ENCODE measurements at places on chromosomes 16 and 17.

GRCh38 chr16:3963203-3963602 is 82.7 kb upstream of the CREBBP start:
- DNase-seq: no peak

DNA sequence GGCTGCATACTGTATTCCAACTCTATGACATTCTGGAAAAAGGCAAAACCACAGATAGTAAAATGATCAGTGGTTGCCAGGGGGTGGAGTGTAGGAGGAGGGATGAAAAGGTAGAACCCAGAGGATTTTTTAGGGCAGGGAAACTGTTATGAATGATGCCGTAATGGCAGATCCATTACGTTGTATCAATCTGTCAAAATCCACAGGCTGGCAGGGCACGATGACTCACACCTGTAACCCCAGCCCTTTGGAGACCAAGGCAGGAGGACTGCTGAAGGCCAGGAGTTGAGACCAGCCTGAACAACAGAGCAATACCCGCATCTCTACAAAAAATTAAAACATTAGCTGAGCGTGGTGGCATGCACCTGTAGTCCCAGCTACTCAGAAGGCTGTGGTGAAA is 91.8 kb downstream of the RMI2 start:
- no peak for DNase-seq

DNA sequence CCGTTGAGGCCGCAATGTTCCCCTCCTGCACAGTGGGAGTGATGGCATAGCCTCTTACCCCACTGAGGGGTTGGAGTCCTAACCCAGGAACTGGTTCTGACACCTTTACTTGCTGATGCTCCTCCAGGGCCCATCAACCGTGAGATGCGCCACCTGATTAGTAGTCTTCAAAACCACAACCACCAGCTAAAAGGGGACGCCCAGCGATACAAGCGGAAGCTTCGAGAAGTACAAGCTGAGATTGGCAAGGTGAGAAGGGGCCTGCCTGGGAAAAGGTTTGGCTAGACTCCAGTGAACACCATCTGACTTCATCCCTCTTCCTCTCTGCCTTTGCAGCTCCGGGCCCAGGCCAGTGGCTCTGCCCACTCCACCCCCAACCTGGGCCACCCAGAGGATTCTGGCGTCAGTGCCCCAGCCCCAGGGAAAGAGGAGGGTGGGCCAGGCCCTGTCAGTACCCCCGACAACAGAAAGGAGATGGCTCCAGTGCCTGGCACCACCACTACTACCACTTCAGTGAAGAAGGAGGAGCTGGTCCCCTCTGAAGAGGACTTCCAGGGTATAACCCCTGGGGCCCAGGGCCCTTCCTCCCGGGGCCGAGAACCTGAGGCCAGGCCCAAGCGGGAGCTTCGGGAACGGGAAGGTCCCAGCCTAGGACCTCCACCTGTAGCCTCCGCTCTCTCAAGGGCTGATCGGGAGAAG is 5.8 kb downstream of the RNF40 start:
- no peak for DNase-seq

GRCh38 chr16:67551091-67551490 is 11.2 kb upstream of the CTCF start:
- no peak for DNase-seq

GRCh38 chr17:46817151-46817900 is 1.2 kb downstream of the WNT3 start:
- no peak for DNase-seq

DNA sequence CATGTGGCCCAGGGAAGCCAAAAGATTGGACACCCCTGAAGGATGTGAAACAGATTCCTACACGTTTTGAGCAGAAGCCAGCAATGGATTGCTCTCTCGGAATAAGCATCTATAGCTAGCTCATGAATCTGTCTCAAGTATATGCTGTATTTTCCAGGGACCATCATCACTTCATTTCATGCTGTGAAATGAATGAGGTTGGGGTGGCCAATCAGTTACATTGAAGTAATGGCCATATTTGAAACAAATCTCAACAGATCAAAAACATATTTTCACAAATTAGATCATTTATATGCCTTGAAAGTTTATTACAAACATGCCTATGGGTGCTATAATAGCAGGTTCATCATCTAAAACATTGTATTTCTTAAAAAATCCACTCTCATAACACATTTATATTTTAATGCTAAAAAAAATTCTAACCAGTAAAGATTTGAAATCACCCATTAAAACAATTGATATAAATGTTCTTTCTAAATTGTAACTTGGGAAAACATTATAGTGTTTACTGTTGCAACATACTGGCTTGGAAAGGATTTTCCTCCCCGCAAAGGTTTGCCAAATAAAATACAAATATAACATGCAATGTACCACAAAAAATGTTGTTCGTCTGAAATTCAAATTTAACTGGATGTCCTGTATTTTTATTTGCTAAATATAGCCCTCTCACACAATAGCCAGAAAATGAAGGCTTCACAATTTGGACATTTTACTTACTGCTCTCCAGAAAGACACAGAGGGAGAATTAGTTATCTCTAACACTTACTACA is 743.6 kb downstream of the KCNJ2 start:
- DNase-seq: no peak

DNA sequence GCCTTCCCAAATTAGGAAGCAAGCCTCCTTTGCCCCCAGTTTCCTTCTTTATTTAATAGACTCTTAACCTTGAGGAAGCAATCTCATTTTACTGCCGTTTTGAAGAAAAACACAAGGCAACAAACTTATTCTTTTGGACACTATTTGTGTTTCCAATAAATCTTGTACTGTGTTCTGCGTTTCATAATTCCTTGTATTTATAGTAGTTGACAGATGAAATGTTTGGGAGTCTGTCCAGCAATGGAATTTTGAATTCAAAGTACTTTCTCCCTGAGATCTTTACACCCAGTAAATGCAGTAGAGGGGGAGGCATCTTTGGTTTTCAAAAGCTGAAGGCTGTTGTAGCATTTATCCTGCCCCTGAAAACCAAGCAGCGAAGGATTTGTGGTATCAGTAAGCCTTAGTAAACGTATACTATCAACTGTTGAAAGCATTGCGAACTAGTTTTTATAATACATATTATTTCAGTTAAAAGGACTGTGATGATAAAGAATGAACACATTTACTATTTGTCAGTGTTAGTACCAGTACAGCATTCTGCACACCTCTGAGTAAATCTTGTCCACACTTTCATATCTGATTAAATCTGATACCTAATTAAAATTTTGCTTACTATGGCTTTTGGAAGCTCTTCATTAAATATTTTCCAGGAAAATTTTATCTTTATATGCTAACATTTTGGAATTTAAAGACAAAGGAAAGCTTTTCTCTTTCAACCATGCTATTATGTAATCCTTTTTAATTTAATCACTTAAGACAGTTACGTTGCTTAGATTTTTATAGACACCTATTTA is 83.1 kb downstream of the TNRC6C start:
- DNase-seq: no peak

GRCh38 chr17:66091445-66092080 is 100.4 kb downstream of the CEP112 start:
- DNase-seq: no peak

DNA sequence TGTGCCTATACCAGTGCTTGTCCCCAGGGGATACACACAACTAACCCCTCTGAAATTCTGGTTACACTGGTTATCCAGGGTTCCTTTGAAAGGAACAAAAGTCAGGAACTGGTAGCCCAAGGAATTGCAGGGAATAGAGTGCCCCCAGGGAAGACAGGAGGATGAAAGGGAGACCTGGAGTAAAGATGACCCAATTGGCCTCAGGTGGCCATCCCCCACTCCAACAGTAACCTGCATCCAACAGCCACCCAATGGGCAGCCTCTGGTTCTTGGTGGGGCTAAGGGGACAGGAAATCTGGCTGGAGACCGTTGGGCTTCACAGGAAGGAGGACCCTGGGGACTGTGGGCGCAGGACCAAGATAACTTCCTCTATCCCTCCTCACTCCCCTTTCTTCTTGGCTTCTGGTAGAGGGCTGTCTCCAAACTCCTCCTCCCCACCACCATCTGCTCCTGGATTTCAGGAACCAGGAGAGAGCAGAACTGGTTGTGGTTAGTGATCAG is 826 bp upstream of the MPO start:
- peak; percentile 78 for DNase-seq

GRCh38 chr16:88484505-88485365 is 31.7 kb downstream of the ZFPM1 start:
- DNase-seq: no peak

- DNase-seq: no peak
These were observed 52.6 kb downstream of the BCAS3 start for GRCh38 chr17:60730273-60730672.

DNA sequence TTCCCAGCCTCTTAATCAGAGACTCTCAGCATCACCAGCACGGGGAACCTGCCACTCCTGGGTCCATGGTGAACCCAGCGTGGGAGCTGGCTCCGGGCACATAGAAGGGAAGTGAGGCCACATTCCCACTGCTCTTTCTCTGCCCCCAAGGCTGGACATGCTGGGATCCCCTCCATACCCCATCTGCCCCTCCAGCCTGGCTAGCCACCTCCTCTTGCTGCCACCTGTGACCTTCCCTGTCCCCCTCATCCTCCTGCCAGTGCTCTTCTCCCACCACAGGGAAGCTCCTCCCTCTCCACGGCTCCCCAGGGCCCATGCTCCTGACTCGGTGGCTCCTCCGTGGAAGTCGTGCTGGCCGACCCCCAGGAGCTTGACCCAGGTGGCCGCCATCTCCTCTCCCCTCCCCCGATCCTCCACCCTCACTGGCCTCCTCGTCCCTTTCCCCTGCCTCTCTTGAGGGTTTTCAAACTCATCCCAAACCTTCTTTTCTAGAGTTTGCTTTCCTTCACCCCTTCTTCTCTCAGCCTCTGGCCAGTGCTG is 139.1 kb upstream of the CHMP6 start:
- DNase-seq: no peak

GRCh38 chr16:54402270-54402669 is 115.7 kb upstream of the IRX3 start:
- DNase-seq: no peak

DNA sequence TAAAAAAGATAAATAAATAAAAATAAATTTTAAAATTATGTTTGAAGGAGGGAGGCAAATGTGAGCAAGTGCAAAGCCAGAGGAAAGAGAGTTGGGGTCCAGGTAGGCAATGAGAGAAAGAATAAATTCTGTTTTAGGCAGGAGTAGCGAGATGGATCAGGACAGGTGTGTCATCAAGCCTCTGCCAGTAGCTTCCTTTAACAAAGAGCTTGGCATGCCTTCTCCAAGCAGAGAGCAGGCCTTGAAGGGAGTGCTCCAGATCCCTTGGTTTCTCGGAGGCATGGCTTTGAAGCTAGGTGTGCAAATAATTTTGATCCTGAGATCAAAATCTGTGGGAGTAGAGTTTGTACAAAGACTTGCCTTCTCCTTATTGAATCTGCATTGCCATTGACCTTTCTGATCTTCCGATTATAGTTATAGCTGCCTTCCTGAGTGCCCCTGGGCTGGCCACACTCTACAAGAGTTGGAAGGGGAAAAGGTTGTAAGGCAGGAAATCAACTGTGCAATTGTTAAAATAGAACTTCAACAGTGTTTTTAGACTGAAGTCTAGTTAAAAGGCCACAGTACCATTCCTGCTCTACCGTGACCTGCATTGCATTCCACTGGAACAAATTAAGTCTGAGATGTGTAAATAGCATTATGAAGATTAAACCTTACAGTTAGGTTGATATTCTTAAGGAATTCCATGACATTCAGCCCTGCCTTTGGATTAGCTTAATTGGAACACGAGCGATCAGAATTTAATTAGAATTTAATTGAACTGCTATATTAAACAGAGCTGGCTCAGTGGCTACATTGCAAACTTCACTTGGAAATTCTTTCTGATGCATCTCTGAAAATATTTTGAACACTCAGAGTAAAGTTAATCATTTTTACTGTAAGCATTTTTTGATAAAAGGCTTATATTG is 33.7 kb downstream of the IQCK start:
- DNase-seq: no peak

DNA sequence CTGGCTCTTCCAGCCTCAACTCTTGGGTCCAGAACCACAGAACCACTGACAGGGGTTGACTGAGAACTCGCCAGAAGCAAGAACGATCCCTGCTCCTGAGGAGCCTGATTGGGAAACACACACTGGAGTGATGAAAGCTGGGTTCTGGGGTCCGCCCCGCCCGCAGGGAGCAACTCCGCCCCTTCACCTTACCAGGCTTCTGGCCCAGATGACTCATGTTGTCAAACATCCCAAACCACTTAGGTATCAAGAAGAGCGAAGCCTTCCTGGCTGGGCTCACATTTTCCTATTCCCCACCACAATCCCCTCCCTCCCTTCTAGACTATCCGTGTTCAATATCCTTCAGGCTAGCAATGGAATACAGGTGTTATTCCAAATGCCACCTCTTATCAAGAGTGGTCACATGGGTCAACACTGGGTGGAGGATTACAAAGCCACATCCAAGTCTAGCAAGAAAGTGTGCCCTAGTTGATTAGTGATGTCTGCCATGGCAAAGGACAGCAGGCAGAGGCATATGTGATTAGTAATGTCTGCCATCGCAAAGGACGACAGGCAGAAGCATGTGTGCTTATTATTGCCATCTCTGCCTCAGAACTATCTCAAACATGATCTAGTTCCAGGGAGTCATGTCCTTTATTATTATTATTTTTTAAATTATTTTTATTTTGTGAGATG is 70.5 kb downstream of the TIMM22 start:
- DNase-seq: no peak

- DNase-seq: no peak
These were observed 2.3 kb downstream of the SHISA9 start for GRCh38 chr16:12903407-12904328.

DNA sequence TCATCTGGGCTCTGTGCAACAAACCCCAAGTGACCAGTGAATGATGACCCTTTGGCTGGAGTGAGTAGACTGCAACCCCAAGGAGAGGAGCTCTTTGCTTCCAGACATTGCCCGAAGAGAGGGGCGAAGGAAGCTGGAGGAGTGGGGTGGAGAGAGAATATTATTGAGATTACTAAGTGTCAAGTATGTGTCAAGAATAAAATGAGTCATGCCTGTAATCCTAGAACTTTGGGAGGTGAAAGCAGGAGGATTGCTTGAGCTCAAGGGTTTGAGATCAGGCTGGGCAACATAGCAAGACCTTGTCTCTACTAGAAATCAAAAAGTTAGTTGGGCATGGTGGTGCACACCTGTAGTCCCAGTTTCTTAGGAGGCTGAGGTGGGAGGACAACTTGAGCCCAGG is 142.0 kb upstream of the CCL2 start:
- DNase-seq: no peak

GRCh38 chr17:37438141-37438540 is 31.5 kb downstream of the TADA2A start:
- DNase-seq: no peak

- no peak for DNase-seq
These were observed 68.5 kb upstream of the CDH5 start for GRCh38 chr16:66298006-66298405.

GRCh38 chr17:74390680-74391653 is 23.7 kb downstream of the GPR142 start:
- DNase-seq: no peak

DNA sequence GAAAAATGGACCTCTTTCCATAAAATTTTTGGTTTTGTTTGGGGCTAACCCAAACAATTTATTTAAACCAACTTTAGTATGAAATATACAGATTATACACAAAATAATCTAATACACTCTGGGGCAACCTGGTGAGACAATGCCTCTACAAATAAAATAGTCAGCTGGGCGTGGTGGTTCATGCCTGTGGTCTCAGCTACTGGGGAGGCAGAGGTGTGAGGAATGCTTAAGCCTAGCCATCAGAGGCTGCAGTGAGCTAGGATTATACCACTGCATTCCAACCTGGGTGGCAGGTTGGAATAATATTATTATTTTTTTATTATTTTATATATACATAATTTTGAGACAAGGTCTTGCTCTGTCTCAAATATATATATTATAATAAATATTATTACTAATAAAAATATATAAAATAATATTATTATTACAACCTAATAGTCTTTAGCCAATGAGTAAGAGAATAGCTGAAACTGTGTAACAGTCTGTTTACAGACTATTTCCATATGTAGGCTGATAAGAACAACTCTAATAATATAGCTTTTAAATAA is 50.5 kb downstream of the GLG1 start:
- no peak for DNase-seq
